ENCODE measurements at places on chromosomes 5 and 9. TPM values are rescaled to one million over a fixed set of nuclear protein-coding genes. Genes with fewer than 3 reads are reported as not detected.

DNA sequence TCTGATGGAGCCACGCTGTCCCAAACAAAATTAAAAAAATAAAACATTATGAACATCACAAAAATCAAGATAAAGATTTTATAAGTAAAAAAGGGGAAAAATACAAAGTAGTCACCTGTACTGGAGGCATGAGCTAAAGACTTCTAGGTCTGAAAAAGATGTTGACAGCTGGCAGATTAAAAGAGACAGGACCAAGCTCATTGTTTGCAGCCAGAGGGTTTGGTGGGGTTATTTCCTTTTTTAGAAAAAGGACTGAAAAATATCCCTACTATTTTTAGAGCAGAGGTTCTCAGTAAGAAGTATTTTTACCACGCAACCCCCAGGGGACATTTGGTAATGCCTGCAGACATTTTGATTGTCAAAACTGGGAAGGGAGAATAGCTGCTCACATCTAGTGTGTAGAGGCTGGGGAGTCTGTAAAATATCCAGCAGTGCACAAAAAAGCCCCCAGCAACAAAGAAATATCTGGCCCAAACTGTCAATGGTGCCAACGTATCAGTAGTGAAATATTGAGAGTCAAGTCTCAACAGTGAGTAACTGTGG, 353.4 kb downstream of the TLE1 start:
- H3K27ac ChIP-seq, result no peak overlapping the region
- H3K27me3 ChIP-seq, result no peaks in the 10 kb centered on the region
- no peak for DNase-seq
- H3K4me1 ChIP-seq, result no peaks in the 10 kb centered on the region
- H3K4me3 ChIP-seq, result no peak overlapping the region
- H3K36me3 ChIP-seq, result no peaks in the 10 kb centered on the region

DNA sequence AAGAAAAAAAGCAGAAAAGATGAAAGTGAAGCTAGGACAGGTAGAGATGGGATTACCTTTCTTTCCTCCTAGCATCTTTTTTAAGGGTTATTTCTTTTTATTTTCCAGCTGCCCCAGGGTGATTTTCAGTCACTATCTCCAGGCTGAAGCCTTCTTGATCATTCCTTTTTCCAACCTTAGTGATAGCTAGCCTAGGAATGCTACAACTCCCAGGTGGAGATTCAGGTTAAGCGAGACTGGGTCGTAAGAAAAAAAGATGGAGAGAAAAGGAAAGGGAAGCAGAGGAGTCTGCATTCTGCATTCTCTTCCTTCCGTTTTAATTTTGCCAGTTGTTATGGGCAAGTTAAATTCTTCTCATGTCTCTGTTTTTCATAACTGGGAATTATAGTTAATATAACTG, 36.7 kb upstream of the RIC1 start:
- no peak overlapping the region for H3K4me3 ChIP-seq
- no peaks in the 10 kb centered on the region for H3K4me1 ChIP-seq

GRCh38 chr5:7209658-7210057, 186.3 kb upstream of the ADCY2 start:
- H3K27ac ChIP-seq, result no peak overlapping the region
- H3K36me3 ChIP-seq, result no peaks in the 10 kb centered on the region
- DNase-seq, result peak; percentile 24
- H3K4me3 ChIP-seq, result no peak overlapping the region

GRCh38 chr5:75706775-75707174, 10.5 kb downstream of the POC5 start:
- H3K27ac ChIP-seq, result no peak overlapping the region
- DNase-seq, result no peak
- no peak overlapping the region for H3K4me3 ChIP-seq
- no peaks in the 10 kb centered on the region for H3K4me1 ChIP-seq
- peaks cover 6% of the 10 kb centered on the region for H3K36me3 ChIP-seq

GRCh38 chr5:124583469-124584350, 162.7 kb downstream of the ZNF608 start:
- H3K27me3 ChIP-seq, result no peaks in the 10 kb centered on the region
- no peak overlapping the region for H3K27ac ChIP-seq
- H3K36me3 ChIP-seq, result no peaks in the 10 kb centered on the region
- H3K4me3 ChIP-seq, result no peak overlapping the region
- no peaks in the 10 kb centered on the region for H3K4me1 ChIP-seq

The MZB1 gene
- total RNA-seq, result 49.6 TPM

Measured in kidney (tissue), 22 donors.